ENCODE measurements at places on chromosomes 3 and 15.

- peak; percentile 52 for DNase-seq
Observed at GRCh38 chr15:85582131-85583079, 202.0 kb downstream of the AKAP13 start.

GRCh38 chr15:77493324-77493907 lies 72.7 kb downstream of the HMG20A start:
- no peak for DNase-seq

DNA sequence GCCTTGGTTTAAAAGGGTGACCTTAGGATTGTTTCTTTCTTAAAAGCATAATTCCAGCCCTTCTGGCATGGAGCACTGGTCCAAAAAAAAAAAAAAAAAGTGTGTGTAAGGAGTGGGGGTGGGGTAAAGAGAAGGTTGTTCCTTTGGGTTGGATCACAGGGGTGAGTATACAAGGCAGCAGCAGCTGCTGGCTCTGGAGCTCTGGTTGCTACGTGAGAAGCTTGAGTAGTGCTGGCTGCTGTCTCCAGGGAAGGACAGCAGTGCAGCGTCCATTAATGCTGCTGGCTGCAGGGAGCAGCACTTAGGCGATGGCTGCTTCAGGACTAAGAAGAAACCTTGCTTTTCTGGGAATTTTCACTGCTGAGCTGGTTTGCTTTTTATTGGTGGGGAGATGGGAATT lies 2.3 kb downstream of the SETD5 start:
- no peak for DNase-seq

DNA sequence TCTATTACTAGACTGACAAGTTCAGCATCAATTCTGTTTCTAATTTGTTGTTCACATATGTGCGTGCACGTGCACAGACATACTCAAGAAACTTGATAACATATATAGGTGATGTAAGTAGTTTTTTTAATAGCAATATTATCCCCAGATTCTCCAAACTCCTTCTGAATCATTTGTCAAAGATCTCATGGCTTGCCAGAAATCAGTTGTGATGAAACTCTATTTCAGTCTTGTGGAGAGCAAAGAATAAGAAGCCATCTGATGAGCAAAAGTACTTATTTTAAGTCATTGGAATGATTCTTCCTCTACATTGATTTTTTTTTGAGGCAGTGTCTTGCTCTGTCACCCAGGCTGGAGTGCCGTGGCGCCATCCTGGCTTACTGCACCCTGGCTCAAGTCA lies 167.0 kb upstream of the TBL1XR1 start:
- no peak for DNase-seq

- no peak for DNase-seq
Observed at GRCh38 chr15:84766461-84767035, 18.2 kb downstream of the ZNF592 start.

- DNase-seq: no peak
Observed at GRCh38 chr3:177357352-177358090, 160.2 kb upstream of the TBL1XR1 start.

DNA sequence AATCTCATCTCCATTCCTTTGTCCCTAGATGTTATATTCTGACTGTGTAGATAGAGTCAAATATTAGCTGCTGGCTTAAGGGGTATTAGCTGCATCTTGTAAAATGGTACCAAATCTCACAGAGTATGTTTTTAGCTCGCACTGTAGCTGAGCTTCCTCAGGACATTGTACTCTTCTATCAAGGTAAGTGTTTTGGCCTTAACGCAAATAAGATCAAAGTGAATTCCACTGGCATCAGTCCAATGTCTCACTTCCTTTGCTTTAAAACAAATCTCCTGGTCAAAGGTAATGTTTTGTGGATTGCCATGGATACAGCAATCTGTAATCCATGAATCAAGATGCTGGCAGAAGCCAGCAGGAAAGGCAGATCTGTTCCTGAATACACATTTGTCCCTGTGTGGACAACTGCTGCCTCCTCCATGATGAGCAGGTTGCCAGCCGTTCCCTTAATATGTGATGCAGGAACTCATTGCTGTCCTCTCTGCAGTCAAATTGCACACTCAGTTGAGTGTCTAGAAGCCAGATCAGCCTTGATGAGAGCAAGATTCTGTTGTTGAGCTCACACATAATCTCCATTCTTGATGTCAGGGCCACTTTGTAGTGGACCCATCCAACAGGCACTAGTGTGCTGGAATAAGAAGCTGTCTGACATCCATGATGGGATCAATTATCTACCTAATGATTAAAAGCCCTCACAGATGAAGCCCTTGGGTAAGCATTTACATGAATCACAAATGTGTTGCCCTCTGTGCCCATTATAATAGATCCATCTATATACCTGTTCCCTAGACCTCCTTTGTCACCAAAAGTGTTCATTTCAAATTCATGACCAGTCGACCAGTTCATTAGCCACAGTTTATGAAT lies 96.6 kb upstream of the AGTR1 start:
- DNase-seq: no peak

DNA sequence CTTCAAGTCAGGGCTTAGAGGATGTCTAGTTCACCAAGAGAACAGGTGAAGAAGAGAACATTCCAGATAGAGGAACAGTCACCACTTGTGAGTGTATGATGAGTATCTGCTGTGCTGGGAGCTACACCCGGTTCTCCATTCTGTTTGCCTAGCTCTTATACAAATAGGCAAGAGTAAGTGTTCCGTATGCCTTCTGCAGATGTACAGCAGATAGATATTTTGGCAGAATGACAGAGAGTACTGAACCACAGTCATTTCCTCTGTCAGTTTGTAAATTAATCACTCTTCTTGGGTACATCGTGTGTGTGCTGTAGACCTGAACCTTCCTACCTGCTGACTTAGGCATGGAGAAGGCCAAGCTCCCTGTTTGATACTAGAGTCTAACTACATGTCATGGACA lies 108.3 kb upstream of the CTDSPL start:
- no peak for DNase-seq

DNA sequence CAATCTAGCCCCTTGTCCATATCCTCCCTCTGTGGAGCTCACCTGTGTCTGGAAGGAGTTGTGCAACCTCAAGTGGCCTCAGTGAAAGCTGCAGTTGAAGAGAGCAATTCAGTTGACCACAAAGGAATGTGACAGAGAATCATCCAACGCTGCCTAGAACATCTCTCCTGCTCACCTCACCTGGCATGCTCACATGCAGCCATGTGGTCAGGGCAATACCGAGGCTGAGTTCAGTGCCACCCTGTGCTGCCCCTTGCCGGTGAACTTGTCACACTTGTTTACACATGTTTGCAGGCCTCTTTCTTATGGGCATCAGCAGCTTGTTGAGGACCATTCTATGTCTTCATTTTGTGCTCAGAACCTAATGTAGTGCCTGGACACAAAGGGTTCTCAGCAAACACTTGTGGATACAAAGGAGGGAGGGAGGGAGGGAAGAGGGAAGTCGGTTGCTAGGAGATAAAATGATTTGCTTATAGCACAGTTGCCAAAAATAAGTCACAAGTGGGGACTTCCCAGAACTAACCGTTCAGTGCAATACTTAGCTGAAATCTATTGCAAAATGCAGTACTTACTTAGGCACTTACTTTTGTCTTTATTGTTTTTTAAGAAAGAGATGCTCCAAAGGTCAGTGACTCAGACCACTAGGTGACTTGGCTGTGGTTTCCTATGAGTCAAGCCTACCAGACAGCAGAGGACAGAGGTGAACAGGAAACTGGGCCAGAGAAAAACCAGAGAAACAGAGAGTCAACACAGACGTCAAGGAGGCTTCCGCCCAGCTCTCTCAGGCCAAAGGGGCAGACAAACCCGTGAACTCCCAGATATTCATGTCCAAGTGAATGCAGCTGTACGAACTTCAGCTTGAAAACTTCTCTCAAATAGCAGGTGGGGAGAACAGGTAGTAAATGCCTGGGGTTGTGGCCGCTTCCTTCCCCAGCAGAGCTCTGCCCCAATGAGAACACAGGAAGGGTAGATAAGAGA lies 227.8 kb upstream of the CTNNB1 start:
- peak; percentile 2 for DNase-seq

DNA sequence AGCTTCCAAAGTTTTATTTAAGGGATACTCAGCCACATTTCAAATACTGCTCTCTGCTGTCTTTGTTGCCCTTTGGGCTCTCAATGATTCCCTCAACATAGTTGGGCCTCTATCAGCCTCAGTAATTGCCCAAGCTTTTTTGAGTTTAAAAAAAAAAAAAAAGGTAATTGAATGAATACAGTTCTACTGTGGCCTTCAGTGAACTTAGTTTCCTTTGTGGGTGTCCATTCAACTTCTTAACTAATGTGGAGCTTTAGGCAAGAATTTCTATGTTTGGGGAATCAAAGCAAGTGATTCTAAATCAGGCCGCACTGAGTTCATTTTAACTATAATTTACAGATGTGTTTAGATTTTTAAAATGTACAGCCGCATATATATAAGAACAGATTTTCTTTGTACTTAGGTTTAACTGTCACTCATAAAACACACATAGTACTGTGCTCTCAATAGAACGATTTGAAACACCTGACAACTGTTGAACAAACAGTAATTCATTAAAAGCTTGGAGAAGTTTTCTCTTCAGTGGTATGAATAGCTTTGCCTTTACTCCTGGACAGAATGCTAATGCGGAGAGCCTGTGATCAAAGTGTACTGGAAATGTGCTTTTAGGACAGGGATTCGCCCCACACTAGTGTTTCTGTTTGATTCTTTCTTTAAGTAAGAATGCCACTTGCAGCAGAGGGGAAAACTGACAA lies 844.9 kb upstream of the SEMA6D start:
- DNase-seq: no peak

GRCh38 chr3:149621218-149622005 lies 36.4 kb downstream of the WWTR1 start:
- DNase-seq: no peak

DNA sequence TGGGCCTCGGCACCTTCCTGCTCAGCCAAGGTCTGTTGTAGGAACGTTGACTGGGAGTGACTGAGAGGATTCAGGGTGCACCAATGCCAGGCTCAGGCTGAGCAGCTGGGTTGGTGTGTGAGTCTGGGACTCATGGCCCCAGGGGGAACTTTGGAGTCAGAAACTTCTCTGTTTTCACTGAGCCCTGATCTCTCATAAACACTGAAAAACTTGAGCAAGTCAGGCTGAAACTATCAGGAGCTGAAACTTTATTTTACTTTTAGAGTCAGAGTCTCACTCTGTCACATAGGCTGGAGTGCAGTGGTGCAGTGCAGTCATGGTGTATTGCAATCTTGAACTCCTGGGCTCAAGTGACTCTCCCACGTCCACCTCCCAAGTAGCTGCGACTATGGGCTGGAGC lies 3.0 kb downstream of the TRAK1 start:
- no peak for DNase-seq

GRCh38 chr3:107660306-107660976 lies 137.7 kb downstream of the BBX start:
- DNase-seq: no peak

GRCh38 chr3:8793242-8793641 lies 23.8 kb upstream of the OXTR start:
- no peak for DNase-seq

GRCh38 chr3:100045696-100046095 lies 68.6 kb downstream of the FILIP1L start:
- DNase-seq: no peak

DNA sequence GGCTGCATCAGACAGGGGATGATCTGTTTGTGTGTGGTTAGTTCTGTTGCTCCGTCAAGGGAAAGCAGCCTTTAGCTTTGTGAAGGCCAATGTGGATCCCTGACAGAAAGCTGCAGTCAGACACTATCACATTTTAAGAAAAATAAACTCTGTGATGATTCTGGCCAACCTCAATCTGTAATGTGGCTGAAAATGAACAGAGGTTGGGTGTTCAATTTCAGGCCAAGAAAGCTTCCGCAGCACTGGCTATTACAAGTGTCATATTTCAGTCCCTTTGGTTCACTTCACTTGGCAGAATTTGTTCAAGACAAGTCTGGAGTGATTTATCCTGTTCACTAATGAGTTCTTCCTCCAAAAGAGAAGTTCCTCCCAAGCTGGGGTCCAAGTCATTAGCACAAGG lies 571.8 kb upstream of the IL12A start:
- DNase-seq: no peak

- DNase-seq: no peak
Observed at GRCh38 chr3:49914906-49915305, 11.2 kb upstream of the MST1R start.

GRCh38 chr15:67066041-67066958 lies 898 bp downstream of the SMAD3 start:
- DNase-seq: peak; percentile 36

GRCh38 chr3:169147238-169148008 lies 516.1 kb downstream of the MECOM start:
- DNase-seq: no peak

DNA sequence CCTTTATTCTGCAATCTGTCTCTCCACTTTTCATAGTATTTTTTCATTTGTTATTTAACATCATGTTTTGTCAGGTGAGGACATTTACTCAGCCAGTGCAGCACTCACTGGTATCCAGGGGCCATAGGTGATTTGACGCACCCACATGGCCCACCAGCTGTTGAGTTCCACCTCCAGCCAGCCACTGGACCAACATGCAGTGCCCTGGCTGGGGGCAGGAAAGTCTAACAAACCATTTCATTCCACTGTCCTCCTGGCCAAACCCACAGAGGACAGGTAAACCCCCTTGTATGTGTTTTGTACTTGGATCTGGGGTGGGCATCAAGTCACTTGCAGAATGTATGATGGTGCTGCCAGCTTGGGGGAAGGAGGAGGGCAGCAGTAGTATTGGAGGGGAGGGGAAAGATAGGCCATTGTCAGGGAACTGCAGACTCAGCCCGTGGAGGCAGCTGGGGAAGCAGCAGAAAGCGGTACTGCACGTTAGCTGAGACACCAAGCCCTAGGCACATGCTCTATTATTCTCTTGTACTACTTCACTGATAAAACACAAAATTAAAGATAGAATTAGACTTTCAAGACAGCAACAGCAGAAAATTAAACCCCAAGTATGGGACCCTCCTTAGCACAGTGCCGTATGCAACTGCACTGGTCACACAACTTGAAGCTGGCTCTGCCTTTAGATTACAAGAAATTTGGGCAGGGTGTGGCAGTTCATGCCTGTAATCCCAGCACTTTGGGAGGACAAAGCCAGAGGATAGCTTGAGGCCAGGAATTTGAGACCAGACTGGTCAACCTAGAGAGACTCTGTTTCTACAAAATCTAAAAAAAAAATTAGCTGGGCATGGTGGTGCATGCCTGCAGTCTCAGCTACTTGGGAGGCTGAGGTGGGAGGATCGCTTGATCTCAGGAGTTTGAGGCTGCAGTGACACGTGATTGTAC lies 15.4 kb upstream of the RPL24 start:
- DNase-seq: no peak

- DNase-seq: no peak
Observed at GRCh38 chr3:129010310-129010956, 9.3 kb downstream of the EFCC1 start.
